ENCODE measurements at places on chromosomes 12 and 14.
A peak's percentile ranks its signal among the peaks of the same experiment; 100 is the strongest.

GRCh38 chr14:65502676-65503124 lies 90.2 kb downstream of the FUT8 start:
- DNase-seq, result no peak

- no peak for DNase-seq
Measured at GRCh38 chr12:68775121-68775630, 29.2 kb downstream of the SLC35E3 start.

GRCh38 chr12:125124320-125124966 lies 59.2 kb downstream of the AACS start:
- no peak for DNase-seq

DNA sequence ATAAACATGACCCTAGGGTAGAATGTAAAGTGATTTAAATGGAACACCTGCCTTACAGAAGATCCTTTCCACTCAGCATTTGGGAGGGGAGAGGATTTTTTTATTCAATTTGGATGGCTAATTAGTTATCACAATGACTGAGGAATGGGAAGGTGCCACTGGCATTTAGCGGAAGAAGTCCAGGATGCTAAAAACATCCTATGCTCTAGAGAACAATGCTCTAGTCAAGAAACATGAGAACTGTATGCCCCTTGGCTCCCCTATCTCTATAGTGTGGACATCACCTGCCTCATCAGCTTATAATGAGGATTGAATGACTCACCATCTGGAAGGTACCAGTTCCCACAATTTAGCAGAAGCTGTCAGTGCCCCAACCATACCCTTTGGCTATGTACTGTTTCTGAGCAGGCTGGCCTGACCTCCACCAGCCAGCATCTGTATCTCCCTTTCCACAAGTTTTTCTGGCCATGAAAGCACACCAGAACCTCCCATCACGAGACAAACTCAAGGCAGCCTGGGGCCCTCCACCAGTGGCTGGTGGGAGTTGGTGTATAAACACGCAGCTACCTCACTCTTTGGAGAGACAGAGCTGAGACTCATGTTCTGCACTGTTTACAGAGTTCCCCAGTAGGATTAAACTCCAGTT lies 109.7 kb upstream of the VASH1 start:
- no peak for DNase-seq

DNA sequence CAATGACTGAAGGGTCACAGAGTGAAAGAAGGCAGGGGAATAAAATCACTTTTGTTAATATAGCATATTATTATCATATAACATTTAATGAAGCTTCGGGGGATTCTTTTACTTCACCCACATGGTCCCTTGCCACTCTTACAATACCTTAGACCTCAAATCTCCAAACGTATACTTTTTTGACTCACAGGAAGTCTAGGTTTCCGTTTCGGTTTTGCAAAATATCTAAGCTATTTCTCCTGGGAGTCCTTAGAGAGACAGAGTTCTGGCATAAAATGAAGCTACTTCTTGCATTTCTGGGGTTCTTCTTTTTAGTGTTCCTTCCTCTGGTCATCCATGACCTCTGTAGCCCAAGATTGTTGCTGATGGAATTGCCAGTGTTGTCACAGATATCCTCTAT lies 590.5 kb upstream of the ATP2B1 start:
- DNase-seq, result no peak

DNA sequence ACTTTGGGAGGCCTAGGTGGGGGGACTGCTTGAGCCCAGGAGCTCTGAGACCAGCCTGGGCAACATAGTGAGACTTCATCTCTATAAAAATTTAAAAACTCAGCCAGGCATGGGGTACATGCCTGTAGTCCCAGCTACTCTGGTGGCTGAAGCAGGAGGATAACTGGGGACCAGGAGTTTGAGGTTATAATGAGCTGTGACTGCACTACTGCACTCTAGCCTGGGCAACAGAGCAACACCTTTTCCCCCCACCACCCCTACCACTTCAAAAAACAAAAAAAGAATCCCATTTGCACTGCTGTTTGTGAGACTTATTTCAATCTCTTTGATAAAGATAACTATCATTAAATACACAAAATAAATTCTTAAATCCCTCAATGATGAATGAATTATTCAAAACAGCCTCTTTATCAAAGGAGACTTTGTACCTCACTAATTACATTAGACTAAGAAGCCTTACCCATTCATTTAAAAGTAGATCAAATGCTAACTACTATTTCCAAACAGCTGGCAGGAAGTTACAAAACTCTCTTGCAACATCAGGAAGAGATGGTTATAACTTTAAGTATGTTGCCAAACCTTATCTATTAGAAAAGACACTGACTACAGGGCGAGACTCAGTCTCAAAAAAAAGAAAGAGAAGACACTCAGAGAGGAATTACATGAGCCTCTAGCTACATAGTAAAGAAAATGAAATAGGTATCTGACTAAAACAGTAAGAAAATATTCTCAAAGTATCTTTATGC lies 14.7 kb downstream of the BLTP3B start:
- DNase-seq, result peak; percentile 11

- no peak for DNase-seq
Measured at GRCh38 chr12:6113691-6114475, 10.6 kb downstream of the VWF start.

All from amniotic stem cell (primary cell).